ENCODE measurements at places on chromosomes 7 and 10.

GRCh38 chr7:36048902-36049240 lies 104.2 kb upstream of the EEPD1 start:
- DNase-seq: no peak

GRCh38 chr10:119531067-119531466 lies 11.5 kb downstream of the RGS10 start:
- no peak for DNase-seq

- DNase-seq: no peak
Measured at GRCh38 chr7:107860279-107860961, 30.6 kb upstream of the DLD start.

DNA sequence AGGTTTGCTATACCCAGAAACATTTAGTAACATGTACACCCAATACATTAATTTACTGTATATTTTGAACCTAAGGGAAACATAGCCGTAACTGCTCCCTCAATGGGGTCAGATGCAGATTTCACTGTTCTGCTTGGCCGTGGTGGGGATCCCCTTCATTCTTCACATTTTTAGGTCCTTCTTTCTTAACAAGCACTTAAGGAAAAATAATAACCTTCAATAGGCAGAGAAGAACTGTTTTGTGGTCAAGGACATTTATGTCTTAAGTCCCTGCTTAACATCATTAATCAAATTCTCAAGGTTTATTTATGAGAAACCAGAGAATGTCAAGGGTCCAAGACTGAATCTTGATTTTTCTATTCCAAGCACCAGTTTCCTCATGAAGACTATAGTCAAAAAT lies 592.1 kb upstream of the ANKRD30A start:
- DNase-seq: no peak

DNA sequence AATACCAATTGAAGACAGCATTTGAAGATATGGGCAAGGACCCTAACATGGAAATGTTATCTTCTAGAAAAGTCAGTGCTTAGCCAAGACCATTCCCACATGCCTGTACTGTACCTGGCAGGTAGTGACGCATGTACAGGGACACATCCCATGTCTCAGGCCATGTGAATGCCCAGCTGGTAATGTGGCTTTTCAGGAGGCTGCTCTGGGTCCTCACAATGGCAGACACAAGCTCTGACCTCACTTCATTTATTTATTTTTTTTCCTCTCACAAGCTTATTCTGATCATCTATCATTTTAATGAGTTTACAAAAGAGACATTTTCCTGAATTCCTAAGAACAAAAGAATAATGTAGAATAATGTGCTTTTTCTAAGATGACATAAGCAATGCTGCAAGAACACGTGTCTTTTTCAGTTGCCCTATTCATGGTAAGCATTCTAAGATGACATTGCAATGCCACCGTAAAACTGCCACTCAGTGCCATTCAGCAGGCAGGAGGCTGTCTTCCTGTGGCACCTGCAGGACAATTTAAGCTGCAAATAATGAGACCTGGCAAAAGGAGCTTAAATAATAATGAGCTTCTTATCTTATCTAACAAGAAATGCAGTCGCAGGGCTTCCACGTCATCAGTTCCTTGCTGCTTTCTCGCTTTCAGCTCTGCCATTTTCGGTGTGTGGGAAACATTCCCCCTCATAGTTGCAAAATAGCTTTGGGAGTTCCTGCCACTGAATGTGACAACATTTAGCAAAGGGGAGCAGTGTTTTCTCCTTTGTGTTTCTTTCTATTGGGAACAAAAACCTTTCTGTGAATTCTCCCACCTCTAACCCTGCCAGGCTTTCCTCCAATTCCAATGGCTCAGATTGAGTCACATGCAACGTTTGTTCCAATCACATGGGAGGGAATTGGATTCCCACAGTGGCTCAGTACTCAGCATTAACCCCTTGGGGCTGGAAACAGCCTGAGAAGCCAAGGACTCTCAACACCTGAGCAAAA lies 113.0 kb downstream of the SEC23IP start:
- no peak for DNase-seq
